Ascending aorta (tissue), 2 donors: ENCODE measurements at places on chromosomes 3 and 15.

DNA sequence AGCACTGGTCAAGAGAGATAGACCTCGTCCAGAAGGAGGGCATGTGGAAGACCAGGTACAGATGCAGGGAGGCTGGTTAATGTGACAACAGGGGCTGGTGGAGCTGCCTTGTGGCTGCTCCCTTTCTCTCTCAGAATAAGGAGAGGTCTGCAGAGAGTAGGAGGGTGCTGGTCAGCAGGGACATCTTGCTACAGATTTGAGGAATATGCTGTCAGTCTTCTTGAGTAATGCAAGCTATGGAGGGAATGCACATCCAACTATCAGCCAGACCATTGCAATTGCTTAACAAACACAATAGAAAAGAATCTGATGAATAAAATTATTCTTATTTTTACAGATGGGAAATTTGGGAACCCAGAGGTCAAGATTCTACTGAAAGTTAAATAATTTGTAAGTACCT is 20.3 kb upstream of the SIAH2 start:
- DNase-seq, result no peak

DNA sequence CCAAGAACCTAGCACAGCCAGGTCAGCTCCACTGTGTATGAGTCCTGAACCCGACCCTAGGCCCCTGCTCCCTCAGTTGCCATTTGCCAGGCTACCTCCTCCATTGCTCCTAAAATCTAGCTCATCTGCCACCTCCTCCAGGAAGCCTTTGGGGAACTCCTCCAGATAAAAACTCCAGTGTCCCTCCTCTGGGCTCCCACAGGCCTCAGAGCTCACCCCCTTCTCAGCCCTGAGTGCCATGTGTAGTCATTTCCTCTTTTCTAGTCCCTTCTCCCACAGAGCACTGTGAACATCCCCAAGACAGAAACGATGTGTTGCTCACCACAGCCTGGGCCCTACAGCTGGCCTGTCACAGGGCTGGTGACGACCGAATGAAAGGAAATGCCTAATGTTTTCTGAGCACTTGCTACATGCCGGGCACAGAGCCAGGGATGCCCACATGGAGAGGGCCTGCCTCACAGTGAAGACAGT is 61.0 kb downstream of the IQSEC1 start:
- DNase-seq, result peak; percentile 86

GRCh38 chr3:52507359-52507758 is 12.2 kb downstream of the STAB1 start:
- DNase-seq, result no peak

- DNase-seq, result no peak
Observed at GRCh38 chr3:45381168-45381852, 7.1 kb upstream of the LARS2 start.

DNA sequence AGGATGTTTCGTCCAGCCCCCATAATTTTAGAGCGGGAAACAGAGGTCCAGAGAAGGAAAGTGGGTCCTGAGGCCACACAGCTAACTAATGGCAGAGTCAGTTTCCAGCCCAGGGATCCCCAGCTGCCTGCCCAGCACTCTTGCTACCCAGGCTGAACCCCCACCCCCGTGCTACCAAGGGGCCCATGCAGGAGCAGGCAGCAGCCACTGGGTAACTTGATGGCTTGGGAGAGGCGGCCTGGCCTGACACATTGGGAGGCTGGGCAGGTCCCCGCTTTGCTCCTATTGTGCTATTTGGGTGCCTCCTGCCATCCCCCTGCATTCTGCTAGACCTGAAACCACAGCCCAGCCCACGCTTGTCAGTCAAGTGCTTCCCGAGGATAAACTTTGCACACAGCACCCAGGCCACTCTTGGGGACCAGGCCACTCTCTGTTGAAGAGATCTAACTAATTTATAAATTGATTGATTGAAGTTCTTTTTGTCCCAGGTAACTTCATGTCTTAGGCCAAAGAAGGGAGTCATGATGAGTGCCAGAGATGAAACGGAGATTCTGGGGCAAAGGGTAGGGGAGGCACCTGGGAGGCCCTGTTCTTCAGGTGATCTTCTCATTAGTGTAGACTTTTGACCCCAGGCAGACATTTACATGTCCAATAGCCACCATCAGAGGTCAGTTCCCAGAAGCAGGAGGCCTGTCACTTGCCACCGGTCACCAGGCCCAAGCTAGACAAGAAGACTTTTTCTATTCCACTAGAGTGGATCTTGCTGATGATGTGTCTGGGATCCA is 7.0 kb downstream of the PAK6 start:
- DNase-seq, result no peak

DNA sequence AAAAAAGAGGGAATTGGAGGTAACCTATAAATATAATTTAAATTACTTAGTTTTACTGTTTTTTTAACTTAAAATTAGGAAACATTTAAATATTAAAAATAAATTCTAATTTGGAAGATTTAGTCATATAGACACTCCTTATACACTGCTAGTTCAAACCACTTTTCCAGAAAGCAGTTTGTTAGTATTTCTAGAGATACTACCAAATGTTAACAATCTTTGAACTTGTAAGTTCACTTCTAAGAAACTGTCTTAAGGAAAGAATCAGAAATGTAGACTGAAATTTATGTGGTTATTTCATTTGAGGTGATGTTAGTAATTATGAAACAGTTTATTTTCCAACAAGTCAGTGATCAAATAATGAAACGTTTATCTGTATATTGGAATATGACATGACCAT is 22.7 kb downstream of the CTDSPL2 start:
- no peak for DNase-seq

GRCh38 chr15:48500595-48500994 is 144.9 kb downstream of the FBN1 start:
- DNase-seq, result no peak

DNA sequence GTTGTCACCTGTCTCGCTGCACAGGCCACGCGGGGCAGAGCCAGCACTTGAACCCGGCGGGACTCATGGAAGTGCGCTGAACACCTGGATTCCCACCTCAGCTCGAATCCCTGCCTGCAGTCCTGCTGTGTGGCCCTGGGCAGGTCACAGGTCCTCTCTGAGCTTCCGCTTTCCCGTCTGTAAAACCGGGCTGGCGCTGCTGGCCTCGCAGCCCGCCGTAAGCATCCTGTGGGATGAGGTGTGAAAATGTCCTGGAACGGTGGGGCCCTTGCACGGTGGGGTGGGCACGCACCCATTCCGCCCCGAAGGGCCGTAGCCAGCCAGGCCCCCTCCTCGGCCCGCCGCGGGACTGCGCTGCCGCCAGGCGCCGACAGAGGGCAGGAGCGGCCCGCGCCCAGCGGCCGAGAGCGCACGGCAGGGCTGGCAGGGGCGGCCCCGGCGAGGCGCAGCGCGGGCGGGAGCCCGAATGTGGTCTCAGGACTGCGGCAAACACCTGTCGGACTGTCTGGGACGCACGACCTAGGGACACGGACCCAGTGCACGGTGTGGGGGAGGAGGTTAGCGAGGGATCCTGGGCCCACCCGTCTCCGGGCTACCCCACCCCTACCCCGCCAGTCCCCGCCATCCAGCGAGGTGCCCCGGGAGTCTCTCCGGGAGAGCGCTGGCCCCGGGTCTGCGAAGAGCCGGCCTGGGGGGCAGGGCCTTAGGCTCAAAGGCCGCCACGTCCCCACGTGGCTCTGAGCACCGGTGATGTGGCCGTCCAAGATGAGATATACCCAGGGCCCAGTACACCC is 40.4 kb downstream of the DNAJB8 start:
- DNase-seq, result no peak

GRCh38 chr15:38201714-38202113 is 50.9 kb upstream of the SPRED1 start:
- no peak for DNase-seq

DNA sequence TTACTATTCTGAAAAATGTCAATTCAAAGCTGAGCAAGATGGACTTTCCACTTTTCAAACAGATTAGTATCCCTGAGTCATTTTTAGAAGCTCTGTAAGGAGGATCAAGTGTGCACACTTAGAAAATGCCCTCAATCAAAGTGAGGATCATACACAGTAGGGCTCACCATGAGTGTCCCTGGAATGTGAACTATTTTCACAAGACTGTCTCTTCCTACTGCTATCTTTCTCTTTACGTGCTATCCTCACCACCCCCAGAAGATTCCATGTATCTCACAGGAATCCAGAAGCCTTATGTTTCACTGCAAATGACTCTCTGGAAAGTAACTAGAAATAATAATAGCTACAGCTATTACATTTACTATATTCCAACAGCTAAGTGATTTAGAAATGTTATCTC is 349.9 kb upstream of the TGFBR2 start:
- no peak for DNase-seq

GRCh38 chr15:29051422-29051821 is 165.6 kb downstream of the APBA2 start:
- DNase-seq, result no peak

DNA sequence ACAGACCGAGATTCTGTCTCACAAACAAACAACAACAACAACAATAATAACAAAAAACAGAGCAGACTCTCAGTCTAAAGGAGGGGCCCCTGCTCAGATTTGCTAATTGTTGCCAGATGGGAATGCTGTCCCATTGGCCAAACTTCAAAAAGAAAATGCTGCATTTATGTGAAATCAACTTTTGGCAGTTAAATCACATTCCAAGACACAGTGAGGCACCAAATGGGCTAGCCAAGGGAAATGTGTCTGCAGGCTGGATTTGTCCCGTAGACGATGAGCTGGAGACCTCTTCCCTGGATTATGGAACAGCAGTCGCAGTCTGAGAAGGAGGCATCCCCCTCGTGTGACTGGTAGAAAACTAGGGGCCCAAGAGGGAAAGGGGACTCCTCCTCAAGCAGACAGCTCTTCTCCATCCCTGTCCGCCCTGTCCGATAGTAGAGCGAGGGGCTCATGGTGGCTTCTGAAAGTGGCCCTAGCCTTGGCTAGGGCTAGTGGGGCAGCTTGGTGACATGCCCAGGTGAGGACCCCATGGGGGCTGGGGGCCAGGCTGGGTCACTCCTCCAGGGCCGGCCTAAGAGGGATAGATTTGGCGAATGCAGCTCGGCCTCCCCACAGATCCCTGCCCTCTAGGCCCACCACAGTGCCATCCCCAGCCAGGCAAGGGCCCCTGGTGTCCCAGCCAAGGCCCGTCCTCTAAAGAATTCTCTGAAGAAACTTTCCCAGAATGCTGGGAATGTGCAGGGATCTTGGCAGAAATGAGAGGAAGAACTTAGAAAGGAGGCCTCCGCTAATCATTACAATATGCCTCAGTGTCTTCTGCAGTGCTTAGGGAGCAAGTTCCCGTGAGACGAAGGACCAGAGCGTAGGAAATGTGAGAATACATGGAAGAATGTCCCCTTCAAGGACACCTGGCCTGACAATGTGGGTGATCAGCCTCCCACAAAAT is 2.0 kb downstream of the SLC22A14 start:
- DNase-seq, result no peak

DNA sequence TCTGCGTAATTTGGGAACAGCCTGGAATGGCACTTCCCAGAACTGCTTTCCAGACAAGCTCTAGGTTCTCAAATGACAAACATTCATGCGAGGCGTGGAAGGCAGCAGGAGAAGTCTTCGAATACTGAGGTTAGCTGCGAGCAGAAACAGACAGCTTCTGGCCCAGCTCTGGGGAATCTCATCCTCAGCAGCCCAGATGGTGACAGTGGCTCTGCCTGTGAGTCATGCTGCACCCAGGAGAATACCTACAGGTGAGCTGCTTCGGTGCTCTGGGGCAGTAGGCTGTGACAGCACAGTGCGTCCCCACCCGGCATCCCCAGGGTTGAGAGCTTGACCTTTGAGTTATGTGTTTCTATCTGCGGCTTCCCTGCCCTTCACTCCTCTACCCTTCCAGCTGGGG is 258.6 kb downstream of the KLF13 start:
- no peak for DNase-seq

DNA sequence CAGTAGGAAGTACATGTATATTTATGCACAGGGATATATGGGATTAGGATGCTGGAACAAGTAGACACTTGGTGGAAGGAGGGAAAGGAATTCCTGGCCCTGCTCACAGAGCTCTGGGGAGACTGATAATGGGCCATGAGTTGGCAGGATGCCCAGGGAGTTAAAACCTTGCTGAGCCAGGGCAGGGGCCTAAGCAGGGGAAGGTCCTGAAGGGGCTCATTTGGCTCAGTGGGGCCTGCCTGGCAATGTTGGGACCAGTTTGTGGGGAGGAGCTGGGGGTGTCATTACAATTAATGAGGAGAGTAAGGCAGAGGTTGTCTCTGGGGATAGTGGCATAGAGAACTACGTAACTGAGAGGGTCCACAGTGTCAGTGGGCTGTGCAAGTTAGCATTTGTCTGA is 124.2 kb upstream of the ADPGK start:
- no peak for DNase-seq

GRCh38 chr3:139506766-139507165 is 30.4 kb upstream of the RBP2 start:
- no peak for DNase-seq

- no peak for DNase-seq
Observed at GRCh38 chr3:55322638-55323037, 164.5 kb downstream of the WNT5A start.

DNA sequence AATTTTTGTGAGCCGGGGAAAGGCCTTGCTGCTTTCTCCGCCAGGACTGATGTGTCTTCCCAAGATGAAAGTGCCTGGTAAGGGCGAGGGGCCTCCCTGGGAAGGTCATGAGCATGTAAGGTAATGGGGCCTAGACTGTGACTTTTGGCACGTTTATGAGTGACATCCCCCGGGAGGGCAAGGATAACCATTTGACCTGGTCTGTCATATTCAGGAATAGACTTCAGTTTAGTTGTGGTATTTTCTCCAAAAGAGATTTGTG is 631 bp upstream of the CNBP start:
- no peak for DNase-seq

- DNase-seq, result no peak
Observed at GRCh38 chr3:43670635-43671522, 19.9 kb upstream of the ABHD5 start.
